AG10803 (cell line): ENCODE measurements at places on chromosomes 2 and 18.

GRCh38 chr2:45710468-45710867 is 59.0 kb downstream of the PRKCE start:
- DNase-seq, result no peak

- DNase-seq, result peak; percentile 5
These were observed 76.6 kb upstream of the GRB14 start for GRCh38 chr2:164697688-164698461.

DNA sequence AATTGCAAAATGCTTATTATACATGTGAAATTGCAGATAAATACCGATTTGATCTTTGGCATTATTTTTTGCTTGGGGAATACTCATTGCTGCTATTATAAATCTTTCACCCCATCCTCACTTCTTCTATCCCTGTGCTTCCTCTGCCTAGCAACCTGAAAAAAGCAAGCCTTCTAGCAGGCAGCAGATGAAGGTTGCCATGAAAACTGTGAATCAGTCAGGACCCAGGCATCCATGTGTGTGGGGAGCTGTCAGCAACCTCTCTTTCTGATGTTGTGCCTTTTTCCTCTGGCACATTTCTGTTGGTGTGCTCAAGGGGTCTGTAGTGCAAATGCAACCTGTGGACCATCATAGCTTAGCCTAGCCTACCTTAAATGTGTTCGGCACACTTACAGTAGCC is 364.2 kb downstream of the LRRTM1 start:
- no peak for DNase-seq

GRCh38 chr18:66972681-66973080 is 368.8 kb upstream of the CDH19 start:
- DNase-seq, result no peak

GRCh38 chr2:200220251-200220650 is 86.2 kb upstream of the SPATS2L start:
- DNase-seq, result peak; percentile 13

DNA sequence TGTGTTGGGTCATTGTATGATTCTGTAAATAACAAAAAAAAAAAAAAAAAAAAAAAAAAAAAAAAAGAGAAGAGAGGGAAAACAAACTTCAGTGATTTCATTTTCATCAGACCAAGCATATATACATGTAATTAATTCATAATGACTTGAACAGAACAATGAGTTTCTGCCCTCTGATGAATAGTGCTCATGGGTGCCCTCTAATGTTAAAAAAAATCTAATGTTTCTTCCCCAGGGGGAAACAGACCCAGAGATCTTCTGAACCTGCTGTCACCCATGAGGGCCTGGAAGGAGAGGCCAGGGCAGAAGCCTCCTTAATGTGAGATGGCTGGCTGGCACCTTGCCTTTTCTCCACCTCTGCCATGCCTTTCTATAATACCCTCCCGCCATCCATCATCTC is 289.2 kb downstream of the ZNF521 start:
- DNase-seq, result no peak

DNA sequence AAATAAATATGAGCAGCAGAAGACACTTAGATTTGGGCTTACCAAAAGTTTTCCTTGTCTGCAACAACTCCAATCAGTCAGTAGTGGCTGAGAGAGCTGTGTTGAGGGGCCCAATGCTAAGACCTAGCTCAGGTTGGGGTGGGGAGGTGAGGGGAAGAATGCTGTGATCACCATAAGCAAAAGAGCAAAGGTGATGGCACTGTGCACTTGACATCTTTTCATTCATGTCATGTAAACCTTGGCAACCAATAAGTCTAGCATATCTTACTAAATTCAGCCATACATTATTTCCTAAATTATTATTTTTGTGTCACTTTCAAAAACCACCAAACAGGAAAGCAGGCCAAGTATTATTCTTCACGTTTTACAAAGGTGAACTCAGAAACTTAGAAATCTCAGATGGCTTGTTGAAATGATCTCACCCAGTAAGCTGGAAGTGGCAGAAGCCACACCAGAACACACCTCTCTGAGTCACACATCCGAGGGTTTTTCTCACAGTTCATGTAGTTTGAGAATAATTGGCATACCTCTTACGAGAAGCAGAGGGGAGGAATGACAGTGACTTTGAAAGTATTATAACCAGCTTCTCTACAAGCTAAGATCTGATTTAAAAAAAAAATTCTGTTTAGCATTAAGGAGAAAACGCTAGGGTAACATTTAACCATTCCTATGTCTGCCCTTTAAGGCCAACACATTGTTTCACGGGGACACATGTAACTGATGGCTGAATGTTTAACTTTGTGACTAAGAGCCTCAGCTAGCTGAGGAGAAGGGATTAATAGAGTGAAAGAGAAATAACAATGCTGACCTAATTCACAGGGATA is 43.3 kb upstream of the SETBP1 start:
- DNase-seq, result peak; percentile 53

DNA sequence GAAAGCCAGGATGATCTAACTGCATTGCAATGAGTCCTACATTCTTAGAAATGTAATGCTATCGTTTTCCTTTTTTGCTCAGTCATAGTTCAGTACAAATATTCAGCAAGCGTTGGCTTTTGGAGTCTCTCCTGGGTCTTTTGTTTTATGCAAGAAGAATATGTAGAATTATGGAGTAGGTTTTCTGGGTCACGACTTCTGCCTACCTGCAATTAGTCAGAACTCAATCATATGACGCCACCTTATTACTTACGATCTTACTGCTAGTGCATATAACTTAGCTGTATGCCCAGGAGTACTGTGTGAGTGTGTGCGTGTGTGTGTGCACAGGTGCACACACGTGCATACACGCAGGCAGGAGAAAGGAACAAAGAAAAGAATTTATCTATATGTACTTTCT is 640.2 kb downstream of the STK39 start:
- DNase-seq, result no peak

- DNase-seq, result no peak
These were observed 182.6 kb downstream of the FSIP2 start for GRCh38 chr2:185921048-185921756.

DNA sequence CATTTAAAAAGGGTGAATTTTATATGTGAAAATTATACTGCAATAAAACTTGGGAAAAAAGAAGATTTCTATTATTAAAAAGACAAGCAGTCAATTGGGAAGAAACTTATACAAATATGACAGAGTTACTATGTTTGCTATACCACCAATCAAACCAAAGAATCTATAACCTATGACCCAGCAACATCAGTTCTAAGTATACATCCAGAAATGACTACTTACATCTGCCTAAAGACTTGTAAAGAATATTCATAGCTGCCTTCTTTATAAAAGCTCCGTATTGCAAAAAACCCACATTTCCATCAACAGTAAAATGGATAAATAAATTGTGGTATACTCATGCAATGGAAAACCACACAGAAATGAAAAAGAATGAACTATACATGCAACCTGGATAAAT is 32.9 kb upstream of the NABP1 start:
- DNase-seq, result no peak

- DNase-seq, result no peak
These were observed 72.3 kb upstream of the PSME4 start for GRCh38 chr2:54042897-54043620.

DNA sequence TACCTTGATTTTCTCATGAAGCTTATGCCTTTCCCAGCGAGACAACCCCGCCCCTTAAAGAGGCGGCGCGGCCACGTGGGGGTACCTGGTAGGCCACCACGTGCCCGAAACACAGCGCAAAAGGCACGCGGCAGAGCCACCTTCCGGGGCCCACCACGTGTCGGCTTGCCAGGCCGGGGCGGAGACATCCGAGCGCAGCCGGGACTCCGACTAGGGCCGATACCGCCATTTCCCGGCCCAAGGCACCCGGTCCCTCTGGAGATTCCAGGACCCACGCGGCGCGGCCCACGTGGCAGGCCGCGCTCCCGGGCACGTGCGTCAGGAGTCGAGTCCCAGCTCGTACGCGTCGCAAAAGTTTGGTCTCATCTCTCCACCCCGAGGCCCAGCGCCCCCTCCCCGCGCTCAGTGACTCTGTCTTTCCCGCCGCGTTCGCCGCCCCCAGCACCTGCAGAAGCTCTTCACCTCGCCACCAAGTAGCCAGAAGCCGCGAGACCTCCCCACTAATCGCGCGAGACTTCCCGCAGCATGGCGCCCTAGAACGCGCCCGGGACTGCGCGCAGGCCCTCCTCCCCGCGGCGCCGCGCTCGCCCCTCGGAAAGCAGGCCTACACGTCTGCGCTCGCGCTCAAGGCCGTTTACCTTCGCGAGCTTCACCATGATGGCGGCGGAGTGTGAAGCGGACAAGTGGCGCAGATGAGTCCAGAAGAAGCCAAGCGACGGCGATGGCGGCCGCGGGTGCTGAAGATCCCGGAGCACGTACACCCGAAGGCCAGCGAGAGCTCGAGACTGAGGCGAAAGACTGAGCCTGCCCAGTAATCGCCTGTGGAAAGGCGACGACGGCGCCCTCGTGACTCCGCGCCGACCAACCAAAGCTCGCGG is at the start of gene NCL:
Gene NCL (minus strand): TSS at position 787 of the 878 bp plus-strand sequence. CDS start 131 bp downstream, at position 656.
- DNase-seq, result peak; percentile 98

- DNase-seq, result no peak
These were observed 474.8 kb downstream of the ARHGAP15 start for GRCh38 chr2:143603846-143604565.

DNA sequence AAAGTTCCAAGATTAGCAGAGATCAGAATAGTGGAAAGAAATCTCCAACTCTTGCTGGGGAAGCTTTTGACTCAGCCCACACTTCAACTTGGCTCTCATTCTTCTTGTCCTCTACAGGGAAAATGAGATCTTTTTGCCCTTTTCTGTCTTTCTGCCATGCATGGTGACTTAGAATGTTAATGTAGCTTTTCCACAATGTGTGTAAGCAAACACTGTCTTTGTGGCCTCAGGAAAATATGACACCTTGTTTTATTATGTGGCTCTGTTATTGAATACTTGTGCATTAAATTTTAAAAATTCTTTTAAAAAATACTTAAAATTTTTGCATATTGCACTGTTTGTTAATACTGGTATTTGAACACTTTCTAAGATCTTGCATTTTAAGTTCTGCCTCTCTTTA is 65.4 kb upstream of the WDR75 start:
- peak; percentile 16 for DNase-seq

DNA sequence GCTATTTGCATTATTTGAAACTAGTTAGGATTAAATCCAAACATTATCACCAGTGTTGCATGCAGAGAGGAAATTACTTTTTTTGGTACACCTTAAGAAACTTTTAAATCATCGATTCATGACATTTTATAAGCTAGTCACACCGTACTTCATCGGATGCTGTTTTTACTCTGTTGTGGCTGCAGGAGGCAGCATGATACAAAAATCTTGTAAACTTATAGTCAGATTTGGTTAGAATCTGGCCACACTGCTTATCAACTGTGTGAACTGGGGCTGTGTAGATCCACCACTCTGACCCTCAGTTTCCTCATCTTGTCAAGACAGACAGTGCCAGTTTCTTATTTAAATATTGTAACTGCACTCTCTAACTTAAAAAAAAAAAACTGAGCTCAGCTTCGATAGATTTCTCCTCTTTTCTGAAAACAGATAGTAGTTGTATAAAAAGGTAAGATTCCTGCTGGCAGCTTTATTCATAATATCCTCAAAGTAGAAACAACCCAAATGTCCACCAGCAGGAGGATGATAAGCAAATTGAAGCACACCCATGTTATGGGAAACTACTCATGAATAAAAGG is 77.8 kb downstream of the RAPGEF4 start:
- DNase-seq, result peak; percentile 11

DNA sequence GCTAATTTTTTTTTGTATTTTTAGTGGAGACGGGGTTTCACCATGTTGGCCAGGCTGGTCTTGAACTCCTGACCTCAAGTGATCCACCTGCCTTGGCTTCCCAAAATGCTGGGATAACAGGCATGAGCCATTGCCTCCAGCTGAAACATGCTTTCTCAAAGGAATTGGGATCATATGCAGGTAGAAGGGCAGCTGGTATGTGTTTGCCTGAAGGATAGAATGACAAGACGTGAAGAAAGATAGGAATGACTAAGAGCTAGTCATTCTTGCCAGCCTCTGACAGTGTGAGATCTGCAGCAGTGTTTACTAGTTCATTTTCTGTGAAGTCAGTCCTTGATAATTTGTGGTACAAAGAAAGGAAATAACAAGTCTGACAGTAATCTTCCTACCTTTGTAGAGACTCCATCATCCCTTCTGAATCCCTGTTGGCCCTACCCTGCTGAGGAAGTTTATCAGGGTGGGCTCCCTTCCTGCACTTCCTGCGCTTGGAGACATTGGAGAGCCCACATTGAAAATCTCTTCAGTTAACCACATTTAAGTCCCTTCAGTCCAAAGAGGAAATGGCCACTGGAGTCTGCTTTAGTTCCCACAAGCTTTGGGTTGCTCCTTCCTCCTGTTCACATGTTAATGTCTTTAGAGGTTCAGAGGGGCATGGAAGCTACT is 14.7 kb downstream of the CFLAR start:
- peak; percentile 76 for DNase-seq

DNA sequence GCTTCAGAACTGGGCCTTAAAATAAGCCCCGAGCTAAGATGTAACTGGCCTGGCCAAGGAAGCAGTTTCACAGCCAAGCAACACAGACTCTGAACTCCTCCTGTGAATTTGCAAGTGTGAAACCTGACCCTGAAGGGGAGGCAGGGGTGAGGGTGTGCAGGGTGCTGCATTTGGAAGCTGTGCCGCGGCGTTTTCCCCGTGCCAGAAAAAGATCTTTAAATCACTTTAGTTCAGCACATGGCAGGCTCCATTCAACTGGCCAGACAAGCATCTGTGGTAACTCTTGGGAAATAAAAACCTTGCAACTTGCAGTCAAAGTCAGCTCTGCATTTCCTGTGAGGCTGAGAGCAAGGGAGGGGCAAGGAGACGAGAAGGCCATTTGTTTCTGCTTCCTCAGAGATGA is 209.3 kb upstream of the SOX11 start:
- DNase-seq, result no peak

DNA sequence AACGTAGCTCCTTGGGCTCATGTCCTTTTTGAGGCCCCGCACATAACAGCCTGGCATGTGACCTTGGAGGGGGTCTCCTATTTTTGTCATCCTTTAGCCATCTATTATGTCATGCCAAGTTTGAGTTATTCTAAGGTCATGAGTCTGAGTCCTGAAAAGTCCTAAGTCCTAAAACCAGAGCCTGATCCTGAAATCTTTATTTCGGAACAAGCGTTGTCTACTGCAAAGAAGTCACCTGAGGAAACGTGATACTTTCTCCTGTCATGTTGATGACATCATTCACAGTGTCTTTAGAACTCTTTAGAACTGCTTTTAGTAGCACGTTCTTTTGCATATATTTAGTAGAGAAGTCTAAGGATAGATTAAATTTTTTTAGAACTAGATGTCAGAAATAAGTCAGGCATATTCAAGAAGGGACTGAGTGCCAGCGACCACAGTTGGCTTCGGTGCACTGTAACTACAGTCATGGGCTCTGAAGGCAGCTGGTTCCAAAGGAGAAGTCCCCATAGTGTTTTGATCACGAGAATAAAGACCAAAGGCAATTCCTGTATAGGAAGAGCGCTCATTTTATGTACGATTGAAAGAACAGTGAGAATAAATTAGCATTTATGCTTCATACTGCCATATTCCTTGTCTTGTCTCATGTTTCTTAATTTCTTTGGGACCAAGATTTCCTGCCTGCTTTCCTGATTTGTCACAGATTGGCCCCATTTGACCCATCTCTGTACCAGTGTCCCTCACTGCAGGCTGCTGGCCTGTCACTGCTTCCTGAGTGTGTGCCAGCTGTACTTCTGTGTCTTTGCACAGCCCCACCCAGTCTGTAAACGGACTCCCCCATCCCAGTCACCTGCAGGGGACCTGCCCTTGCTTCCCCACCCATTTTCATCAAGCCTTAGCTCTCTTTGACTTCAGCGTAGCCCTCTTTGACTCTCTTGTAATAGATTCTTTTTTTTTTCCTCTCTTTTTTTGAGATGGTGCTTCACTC is 75.8 kb downstream of the ASAP2 start:
- DNase-seq, result no peak

- DNase-seq, result no peak
These were observed 2.7 kb downstream of the SKOR2 start for GRCh38 chr18:47248604-47249313.

GRCh38 chr2:195961873-195962272 is 106.8 kb downstream of the DNAH7 start:
- no peak for DNase-seq
